Activated CD8-positive, alpha-beta memory T cell treated with anti-CD3 and anti-CD28 coated beads for 24 hours (primary cell): ENCODE measurements at places on chromosomes 2 and 18.

- no peak for DNase-seq
Measured at GRCh38 chr18:8799001-8799400, 93.6 kb downstream of the MTCL1 start.

GRCh38 chr2:218396688-218397462, 2.8 kb upstream of the CTDSP1 start:
- DNase-seq = peak; percentile 84

DNA sequence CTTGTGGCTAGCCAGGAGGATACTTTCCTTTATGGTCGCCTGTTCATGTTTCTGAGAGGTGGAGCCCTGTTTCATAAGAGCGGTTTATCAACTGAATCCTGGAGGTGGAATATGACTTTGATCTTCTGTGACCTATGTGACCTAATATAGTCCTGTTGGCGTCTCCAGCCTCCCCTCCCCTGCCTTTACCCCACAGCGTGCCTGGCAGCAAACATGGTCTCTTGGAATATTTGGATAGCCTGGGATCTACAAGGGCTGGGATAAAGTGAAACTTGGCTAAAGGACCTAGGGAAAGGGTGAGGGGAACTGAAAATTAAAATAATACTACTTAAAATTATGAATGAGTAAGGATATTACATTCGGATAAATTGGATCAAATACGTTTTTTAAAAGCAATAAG, 246.0 kb downstream of the BABAM2 start:
- no peak for DNase-seq

DNA sequence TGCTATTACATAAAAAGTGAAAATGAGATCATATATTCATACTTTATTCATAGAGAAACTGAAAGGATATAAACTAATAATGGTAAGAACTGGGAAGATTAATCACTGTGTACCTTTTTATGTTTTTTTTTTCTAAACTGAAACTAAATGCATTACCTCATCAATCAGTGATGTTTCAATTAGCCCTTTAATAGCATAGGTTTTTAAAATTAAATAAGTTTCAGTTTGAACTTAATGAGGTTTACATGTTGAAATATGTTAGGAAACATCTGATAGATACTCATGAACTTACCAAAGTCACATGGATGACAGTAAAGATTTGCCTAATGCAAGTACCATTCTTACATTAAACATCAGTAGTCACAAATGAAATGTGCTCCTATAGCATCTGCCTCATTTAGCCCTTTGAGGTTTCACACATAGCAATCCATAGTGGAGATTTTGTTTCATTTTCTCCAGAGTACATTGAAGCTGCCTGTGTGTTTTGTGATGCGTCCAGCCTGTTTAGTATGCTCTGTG, 8.9 kb downstream of the MAPRE2 start:
- DNase-seq = no peak

DNA sequence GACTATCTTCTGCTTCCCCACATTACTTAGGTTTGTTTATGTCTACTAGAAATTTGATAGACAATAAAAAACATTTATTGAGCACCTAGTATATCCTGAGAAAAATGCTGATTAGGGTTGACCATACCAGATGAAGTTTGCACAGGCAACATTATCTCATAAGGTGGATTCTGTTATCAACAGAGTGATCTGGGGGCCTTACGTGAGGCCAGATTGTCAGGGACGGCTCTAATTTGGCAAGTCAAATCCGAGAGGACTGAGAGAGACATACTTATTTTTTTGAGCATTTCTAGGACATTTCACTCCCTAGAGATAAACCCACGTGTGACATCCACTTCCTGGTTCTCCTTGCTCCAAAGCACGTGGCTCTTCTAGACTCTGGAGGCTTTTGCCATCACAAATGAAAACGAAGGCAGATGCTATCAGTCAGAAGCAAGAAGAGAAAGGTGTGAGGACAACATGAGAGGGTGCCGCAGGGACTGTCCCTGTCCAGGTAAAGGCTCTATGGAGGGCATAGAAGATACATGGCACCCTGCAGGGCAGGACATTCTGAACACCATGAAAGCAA, 168.0 kb upstream of the REV1 start:
- no peak for DNase-seq

- DNase-seq = no peak
Measured at GRCh38 chr18:715626-716025, 3.2 kb upstream of the ENOSF1 start.
